Femur (tissue), 1 donor: ENCODE measurements at places on chromosomes 11 and 22.

- DNase-seq, result no peak
Observed at GRCh38 chr11:68704887-68705286, 20.5 kb downstream of the GAL start.

DNA sequence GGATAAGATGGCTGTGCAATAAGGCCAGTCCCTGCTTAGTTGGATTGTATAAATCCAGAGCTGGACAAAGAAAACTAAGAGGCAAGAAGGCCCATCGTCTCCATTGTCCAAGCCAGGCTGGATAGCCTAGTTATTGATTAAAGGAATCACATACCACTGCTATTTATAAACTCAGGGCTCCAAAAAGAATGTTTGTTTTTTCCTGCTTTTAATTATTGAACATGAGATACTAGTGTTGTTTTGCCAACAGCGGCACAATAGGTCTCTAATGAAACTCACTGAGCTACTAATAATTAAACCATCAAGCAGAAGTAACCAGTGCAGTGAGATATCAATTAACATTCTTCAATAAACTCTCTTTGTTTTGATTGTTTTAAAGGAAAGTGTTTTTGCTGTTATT lies 259.7 kb downstream of the INSC start:
- no peak for DNase-seq

- no peak for DNase-seq
Observed at GRCh38 chr11:109304159-109304558, 117.8 kb upstream of the C11orf87 start.

DNA sequence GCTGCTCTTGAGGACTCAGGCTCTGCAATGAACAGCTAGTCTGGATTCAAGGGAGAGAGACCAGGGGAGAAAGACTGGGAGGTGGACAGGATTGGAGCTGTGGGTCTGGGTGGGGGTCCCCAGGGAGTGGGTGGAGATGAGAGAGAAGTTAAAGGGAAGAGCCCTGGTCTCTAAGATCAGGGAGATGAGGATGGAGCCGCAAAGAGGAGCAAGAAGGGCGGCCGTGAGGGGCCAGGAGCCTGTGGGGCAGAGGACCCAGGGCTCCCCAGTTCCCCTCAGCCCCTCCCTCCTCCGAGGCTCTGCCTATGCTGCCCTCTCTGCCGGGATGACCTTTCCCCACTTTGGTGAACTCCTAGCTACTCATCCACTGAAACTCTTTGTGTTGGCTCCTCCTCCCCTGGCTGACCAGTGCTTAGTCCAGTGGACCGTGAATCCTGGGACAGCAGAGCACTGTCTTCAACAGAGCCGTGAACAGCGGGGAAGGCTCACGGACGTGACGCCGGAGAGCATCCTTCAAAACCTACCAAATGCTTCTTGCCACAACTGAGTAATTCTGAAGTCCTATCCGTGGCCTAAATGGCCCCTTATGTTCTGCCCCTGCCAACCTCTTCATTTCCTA lies 16.4 kb upstream of the RFPL3 start:
- no peak for DNase-seq

GRCh38 chr11:60699284-60699691 lies at the start of gene MS4A8:
TSS of gene MS4A8 (plus strand) at chr11:60699612. CDS start at chr11:60700861, 1,249 bp downstream.
- no peak for DNase-seq
